Activated CD8-positive, alpha-beta T cell treated with anti-CD3 and anti-CD28 coated beads, Interleukin-2, amount 10 ng/mL, durations not matched to agents 7 days and 5 days (primary cell): ENCODE measurements at places on chromosomes 6 and 20. TPM values are rescaled to one million over a fixed set of nuclear protein-coding genes. Genes with fewer than 3 reads are reported as not detected.

PTCRA gene
- not detected for total RNA-seq

FOXF2 gene
- total RNA-seq = not detected

ADAM33 gene
- total RNA-seq = not detected

SLC17A1 gene
- not detected for total RNA-seq

TREM1 gene
- total RNA-seq = not detected

COX4I2 gene
- not detected for total RNA-seq

PNPLA1 gene
- not detected for total RNA-seq

MATN4 gene
- total RNA-seq = 0.39 TPM

NRSN1 gene
- total RNA-seq = not detected

ERVFRD-1 gene
- total RNA-seq = not detected

BPI gene
- total RNA-seq = not detected

ENPP4 gene
- total RNA-seq = 4.9 TPM

COL12A1 gene
- total RNA-seq = 0.05 TPM

SPATS1 gene
- total RNA-seq = not detected

CST8 gene
- not detected for total RNA-seq

BTN1A1 gene
- not detected for total RNA-seq

FAM209B gene
- 1.1 TPM for total RNA-seq

FAM83B gene
- total RNA-seq = not detected

CGAS gene
- 33.1 TPM for total RNA-seq

MMP24 gene
- not detected for total RNA-seq

GSTA4 gene
- total RNA-seq = 2.9 TPM

OPRM1 gene
- not detected for total RNA-seq

XKR7 gene
- not detected for total RNA-seq

PTPRT gene
- total RNA-seq = not detected

SLC17A3 gene
- 0.55 TPM for total RNA-seq

TFAP2B gene
- total RNA-seq = not detected

FLRT3 gene
- total RNA-seq = not detected

HNF4A gene
- not detected for total RNA-seq

ITPR3 gene
- total RNA-seq = 57.8 TPM

SIRPD gene
- 0.23 TPM for total RNA-seq

COL20A1 gene
- total RNA-seq = not detected
